ENCODE measurements at places on chromosomes 12 and 14. TPM values are rescaled to one million over a fixed set of nuclear protein-coding genes. Genes with fewer than 3 reads are reported as not detected.

CYP27B1 gene
- 3.2 TPM for total RNA-seq

SLC10A1 gene
- not detected for total RNA-seq

SLC22A17 gene
- total RNA-seq = 40.3 TPM

DNA sequence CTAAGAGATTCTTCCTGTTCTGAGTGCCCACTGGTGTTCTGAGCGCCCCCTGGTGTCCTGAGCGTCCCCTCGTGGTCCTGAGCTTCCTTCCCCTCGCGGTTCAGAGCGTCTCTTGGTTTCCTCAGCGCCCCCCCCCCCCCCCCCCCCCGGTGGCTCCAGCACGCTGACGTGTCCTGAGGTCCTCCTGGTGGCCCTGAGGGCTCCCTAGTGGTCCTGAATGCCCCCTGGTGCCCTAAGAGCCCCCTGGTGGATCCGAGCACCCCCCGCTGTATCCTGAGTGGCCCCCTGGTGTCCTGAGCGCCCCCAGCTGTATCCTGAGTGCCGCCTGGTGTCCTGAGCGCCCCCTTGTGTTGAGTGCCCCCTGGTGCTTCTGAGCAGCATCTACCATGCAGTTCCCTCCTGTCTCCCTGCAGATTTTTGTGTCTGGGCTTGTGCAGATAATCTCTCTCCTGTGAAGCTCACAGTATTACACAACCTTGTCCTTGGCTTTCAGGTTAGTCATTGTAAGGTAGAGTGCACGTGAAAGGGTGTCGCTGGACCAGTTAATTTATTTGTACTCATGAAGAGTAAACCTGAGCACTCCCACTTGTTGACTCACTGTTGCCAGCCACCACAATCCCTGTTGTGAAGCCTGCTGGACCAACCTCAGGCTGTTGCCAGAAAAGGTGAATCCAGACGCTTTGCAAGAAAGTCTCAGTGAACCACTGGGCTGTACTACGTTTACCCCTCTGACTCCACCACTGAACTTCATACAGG is 1168.4 kb downstream of the TMEM121 start:
- no peak overlapping the region for H3K4me3 ChIP-seq
- H3K27ac ChIP-seq = no peak overlapping the region
- no peaks in the 10 kb centered on the region for H3K36me3 ChIP-seq
- H3K4me1 ChIP-seq = no peaks in the 10 kb centered on the region

SPIC gene
- total RNA-seq = not detected

NRL gene
- total RNA-seq = 1.6 TPM

MGAT4C gene
- total RNA-seq = 0.02 TPM

DNA sequence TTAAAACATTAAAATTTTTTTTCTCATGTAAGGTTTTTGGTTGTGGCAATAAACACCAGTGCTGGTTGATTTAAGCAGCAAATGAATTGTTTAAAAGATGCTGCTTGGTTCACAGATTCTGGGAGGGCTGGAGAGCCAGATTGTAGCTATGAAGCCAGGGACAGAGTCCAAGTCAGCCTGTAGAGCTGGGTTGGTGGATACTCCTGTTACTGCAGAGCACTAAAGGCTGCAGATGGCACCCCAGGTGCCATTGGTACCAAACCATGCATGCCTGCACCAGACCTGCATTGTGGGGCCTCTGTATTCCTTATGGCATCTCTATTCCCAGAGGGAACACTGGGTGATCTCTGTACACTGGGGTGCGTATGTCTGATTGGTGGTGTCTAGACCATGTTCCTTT is 113.3 kb downstream of the SNAPC1 start:
- peaks cover 3% of the 10 kb centered on the region for H3K36me3 ChIP-seq
- peaks cover 12% of the 10 kb centered on the region for H3K4me1 ChIP-seq
- no peak overlapping the region for H3K27ac ChIP-seq
- no peak for DNase-seq
- peaks cover 13% of the 10 kb centered on the region for H3K27me3 ChIP-seq

SDS gene
- not detected for total RNA-seq

GRCh38 chr12:103075848-103076247 is 118.4 kb downstream of the ASCL1 start:
- H3K4me1 ChIP-seq = no peaks in the 10 kb centered on the region
- H3K27me3 ChIP-seq = no peaks in the 10 kb centered on the region
- DNase-seq = no peak
- H3K36me3 ChIP-seq = no peaks in the 10 kb centered on the region
- no peak overlapping the region for H3K4me3 ChIP-seq

DNA sequence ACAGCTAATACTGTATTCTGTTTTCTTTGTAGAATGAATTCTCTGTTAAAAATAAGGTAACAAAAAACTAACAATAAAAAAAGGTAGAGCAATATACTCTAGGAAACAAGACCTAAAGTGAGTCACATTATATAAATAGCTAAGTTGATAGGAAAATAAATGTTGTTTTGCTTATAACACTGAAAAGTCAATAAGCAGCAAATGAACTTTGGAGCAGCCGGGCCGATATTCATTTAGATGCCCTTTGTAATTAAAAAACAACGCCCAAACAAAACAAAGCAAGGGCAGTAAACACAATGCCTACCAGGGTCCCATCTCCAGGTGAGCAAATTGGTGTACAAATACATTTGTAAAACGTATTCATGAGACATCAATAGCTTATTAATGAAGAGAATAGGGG is 227.6 kb upstream of the FOXN3 start:
- no peak for DNase-seq
- H3K27me3 ChIP-seq = no peaks in the 10 kb centered on the region
- H3K4me3 ChIP-seq = no peak overlapping the region
- peaks cover 5% of the 10 kb centered on the region for H3K4me1 ChIP-seq

- no peak within 1 kb of the TSS for H3K27ac ChIP-seq
- H3K27me3 ChIP-seq = no peaks in the 10 kb centered on the region
- no peaks in the 10 kb centered on the region for H3K36me3 ChIP-seq
- H3K4me1 ChIP-seq = peaks cover 26% of the 10 kb centered on the region
These were observed at the start of gene CLMN for GRCh38 chr14:95319312-95320077. TSS of gene CLMN (minus strand) at chr14:95319908. CDS start at chr14:95319792, 116 bp downstream.

ACRBP gene
- 0.41 TPM for total RNA-seq

GRCh38 chr14:30551460-30551859 is 7.5 kb upstream of the G2E3 start:
- H3K4me3 ChIP-seq = no peak overlapping the region
- no peak overlapping the region for H3K27ac ChIP-seq
- H3K27me3 ChIP-seq = peaks cover 8% of the 10 kb centered on the region
- peaks cover 4% of the 10 kb centered on the region for H3K4me1 ChIP-seq

SMCO2 gene
- not detected for total RNA-seq

GRCh38 chr14:75711105-75711795 is 50.2 kb downstream of the TTLL5 start:
- no peaks in the 10 kb centered on the region for H3K36me3 ChIP-seq
- DNase-seq = no peak
- no peaks in the 10 kb centered on the region for H3K27me3 ChIP-seq
- peaks cover 40% of the 10 kb centered on the region for H3K4me1 ChIP-seq
- no peak overlapping the region for H3K4me3 ChIP-seq
- H3K27ac ChIP-seq = peak overlapping the region; percentile 97

DNA sequence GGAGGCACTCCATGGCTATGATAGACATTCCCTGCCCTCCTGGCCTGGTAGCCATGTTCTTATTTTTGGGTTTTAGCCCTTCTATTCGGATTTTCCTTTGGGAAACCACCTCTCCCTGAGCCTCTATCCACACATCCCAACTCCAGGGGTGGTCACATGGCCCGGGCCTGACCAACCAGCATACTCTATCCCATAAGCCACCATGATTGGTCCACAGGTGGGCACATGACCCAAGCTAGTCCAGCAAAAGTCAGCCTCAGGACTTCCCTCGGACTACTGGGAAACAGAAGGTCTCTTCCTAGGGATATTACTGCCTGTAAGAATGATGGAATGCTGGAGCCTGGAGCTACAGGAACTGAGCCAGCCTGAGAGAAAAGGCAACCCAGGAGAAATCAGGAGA is 12.5 kb downstream of the PRIMA1 start:
- no peaks in the 10 kb centered on the region for H3K4me1 ChIP-seq
- H3K27ac ChIP-seq = no peak overlapping the region
- H3K4me3 ChIP-seq = no peak overlapping the region

NPFF gene
- total RNA-seq = not detected

SYNE2 gene
- 14.2 TPM for total RNA-seq

ALX1 gene
- total RNA-seq = 3.2 TPM

HCAR3 gene
- not detected for total RNA-seq

- peak overlapping the region; percentile 92 for H3K27ac ChIP-seq
- H3K27me3 ChIP-seq = no peaks in the 10 kb centered on the region
- no peak for DNase-seq
- H3K36me3 ChIP-seq = no peaks in the 10 kb centered on the region
These were observed 75.1 kb downstream of the IRF2BPL start for GRCh38 chr14:76953311-76953945.

DNA sequence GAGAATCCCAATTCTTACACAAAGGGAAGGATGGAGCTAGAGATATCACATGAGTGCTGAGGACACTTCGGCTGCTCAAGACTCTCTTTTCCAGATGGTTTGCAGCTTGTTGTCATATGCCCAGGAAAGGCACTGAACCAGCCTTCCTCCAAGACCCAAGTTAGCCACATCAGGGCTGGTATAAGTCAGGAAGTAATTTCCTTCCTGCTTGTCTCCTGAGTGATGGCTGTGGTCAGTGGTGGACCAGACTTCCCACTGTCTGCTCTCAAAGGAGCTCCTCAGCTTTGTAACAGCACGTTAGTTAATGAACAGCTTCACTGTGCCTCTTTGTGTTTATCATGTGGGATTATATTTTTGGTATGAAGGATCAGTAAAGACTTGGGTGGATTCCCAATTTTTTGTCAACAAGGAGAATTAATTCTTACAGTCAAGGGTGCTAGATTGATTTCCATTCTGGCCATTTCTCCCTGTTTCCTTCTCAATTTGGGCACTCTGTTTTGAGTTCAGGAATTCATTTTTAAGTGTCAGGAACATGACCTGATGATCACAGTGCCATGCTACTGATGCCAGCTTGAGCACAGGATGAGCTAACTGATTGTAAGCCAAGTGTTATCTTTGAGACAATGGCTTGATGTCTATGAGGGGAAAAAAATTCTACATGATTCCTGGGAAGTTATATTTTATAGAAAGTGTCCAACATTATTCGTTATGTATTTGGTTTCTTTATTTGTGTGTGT is 145.8 kb downstream of the GCH1 start:
- DNase-seq = no peak
- peaks cover 6% of the 10 kb centered on the region for H3K4me1 ChIP-seq
- H3K27ac ChIP-seq = no peak overlapping the region

- no peak overlapping the region for H3K4me3 ChIP-seq
- no peak overlapping the region for H3K27ac ChIP-seq
- peaks cover 3% of the 10 kb centered on the region for H3K4me1 ChIP-seq
- no peaks in the 10 kb centered on the region for H3K27me3 ChIP-seq
- no peak for DNase-seq
These were observed 213.8 kb downstream of the SLC6A15 start for GRCh38 chr12:84698576-84699333.

DNA sequence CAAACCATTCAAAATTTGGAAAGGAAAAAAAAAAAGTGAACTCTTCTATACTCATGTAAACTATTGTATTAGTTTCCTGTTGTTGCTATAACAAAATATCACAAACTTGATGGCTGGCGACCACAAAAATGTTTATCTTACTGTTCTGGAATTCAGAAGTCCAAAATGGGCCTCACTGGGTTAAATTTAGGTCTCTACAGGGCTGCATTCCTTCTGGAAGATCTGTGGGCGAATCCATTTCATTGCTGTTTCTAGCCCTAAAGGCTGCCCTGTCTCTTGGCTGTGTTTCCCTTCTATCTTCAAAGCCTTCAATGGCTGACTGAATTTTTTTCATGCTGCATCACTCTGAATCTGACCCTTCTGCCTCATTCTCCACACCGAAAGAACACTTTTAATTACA is 105.1 kb upstream of the NAV3 start:
- H3K27me3 ChIP-seq = no peaks in the 10 kb centered on the region
- no peak overlapping the region for H3K4me3 ChIP-seq
- peak overlapping the region; percentile 54 for H3K27ac ChIP-seq
- peaks cover 21% of the 10 kb centered on the region for H3K4me1 ChIP-seq
- DNase-seq = no peak

RTL1 gene
- total RNA-seq = not detected

CCDC175 gene
- total RNA-seq = not detected

DNA sequence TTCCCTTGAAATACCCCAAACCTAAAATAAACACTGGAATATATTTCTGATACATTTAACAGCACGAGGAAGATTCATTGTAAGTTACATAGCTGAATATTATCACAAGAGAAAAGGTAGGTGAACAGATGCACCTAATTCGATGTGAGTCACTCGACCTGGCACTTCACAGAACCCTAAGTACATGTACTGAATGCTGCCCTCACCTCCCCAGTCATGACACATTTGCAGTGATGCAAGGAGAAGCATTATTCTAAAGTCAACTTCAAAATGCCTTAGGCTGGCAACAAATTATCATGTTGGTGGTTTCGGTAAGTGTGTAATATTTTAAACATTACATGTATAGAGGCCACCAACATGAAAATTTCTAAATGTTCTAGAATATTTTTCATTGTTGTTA is 35.2 kb upstream of the TMTC2 start:
- H3K36me3 ChIP-seq = no peaks in the 10 kb centered on the region
- H3K27ac ChIP-seq = no peak overlapping the region
- DNase-seq = no peak
- peaks cover 6% of the 10 kb centered on the region for H3K4me1 ChIP-seq

TAS2R46 gene
- total RNA-seq = 0.51 TPM

- H3K4me1 ChIP-seq = no peaks in the 10 kb centered on the region
- H3K27ac ChIP-seq = no peak overlapping the region
- H3K27me3 ChIP-seq = peaks cover 10% of the 10 kb centered on the region
- no peaks in the 10 kb centered on the region for H3K36me3 ChIP-seq
- no peak for DNase-seq
These were observed 74.7 kb upstream of the GZMB start for GRCh38 chr14:24708684-24709083.

Data from chondrocyte (in vitro differentiated cells).